ENCODE measurements at places on chromosomes 4 and X. TPM values are rescaled to one million over a fixed set of nuclear protein-coding genes. Genes with fewer than 3 reads are reported as not detected.

The RAI2 gene
- 3.1 TPM for total RNA-seq

The TEX13C gene
- total RNA-seq = not detected

The IL3RA gene
- 0.76 TPM for total RNA-seq

The KLB gene
- under 0.01 TPM for total RNA-seq

The SERTM2 gene
- not detected for total RNA-seq

The PGM2 gene
- 29.9 TPM for total RNA-seq

The EREG gene
- 0.22 TPM for total RNA-seq

The TRIM60 gene
- total RNA-seq = not detected

The RNF212 gene
- total RNA-seq = 9.5 TPM

The ARHGEF9 gene
- 20.0 TPM for total RNA-seq

The PCDH18 gene
- 54.5 TPM for total RNA-seq

The ASB5 gene
- 0.26 TPM for total RNA-seq

The PAGE1 gene
- not detected for total RNA-seq

The SFRP2 gene
- not detected for total RNA-seq

The TFE3 gene
- total RNA-seq = 37.4 TPM

The IL2 gene
- total RNA-seq = not detected

The ERCC6L gene
- total RNA-seq = 2.4 TPM

The CXorf51B gene
- total RNA-seq = not detected

The MAGEA4 gene
- not detected for total RNA-seq

The IL13RA2 gene
- total RNA-seq = 20.0 TPM

The TENM3 gene
- 1.1 TPM for total RNA-seq

The RHOXF2 gene
- total RNA-seq = not detected

The BEX5 gene
- total RNA-seq = 0.78 TPM

The RAB39B gene
- total RNA-seq = 0.86 TPM

The CCDC110 gene
- 5.0 TPM for total RNA-seq

The ATP10D gene
- 45.9 TPM for total RNA-seq

The MGAT4D gene
- total RNA-seq = not detected

The SPANXA1 gene
- not detected for total RNA-seq

The SLC49A3 gene
- total RNA-seq = 10.7 TPM

The NXF2 gene
- not detected for total RNA-seq

The SORBS2 gene
- total RNA-seq = 55.7 TPM

The HAND2 gene
- total RNA-seq = 0.78 TPM

The TRO gene
- 21.3 TPM for total RNA-seq

The SLC25A31 gene
- total RNA-seq = not detected

The ZAR1 gene
- not detected for total RNA-seq

The RTL3 gene
- total RNA-seq = 1.6 TPM

The GPR173 gene
- total RNA-seq = 2.8 TPM
